Right lobe of liver (tissue), 6 donors: ENCODE measurements at places on chromosomes 1 and 21.

DNA sequence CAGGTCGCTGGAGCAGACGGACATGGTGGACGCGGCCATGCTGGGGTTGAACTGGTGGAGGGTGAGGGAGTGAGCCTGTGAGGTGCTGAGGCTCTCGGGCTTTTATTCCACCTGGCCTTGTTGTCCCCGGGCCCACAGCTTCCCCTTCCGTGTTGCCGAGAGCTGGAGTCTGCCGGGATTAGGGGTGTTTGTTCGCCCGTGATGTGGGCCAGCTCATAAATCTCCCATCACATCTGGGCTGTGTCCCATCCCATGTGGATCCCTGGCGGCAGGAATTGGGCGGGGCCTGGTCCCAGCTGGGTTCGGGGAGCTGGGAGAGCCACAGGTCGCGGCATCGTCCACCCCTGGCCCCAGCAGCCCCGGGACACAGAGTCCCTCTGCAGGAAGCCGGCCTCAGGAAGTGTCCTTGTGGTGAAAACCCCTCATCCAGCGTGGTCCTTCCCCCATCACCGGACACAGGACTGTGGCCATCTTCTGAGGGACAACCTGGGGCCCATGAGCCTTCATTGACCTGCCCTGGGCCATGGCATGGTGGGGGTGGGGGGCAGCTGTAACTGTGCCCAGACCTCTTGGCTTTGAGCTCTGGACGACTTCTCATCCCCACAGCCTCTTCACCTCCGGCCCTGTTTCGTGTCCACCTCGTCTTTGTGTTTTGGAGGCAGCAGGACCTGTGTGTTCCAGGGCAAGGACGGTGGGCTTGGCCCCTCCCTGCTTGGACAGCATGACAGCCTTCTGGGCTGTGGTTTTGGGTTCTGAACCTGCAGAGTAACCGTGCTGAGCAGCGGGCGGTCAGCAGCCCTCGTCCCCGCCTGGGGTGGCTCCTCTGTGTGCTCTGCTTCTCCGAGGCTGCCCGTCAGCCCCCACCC lies at the start of gene KRTAP10-6:
Gene KRTAP10-6 (minus strand): TSS at position 60 of the 866 bp plus-strand sequence. CDS start 21 bp downstream, at position 39.
- DNase-seq: no peak

- no peak for DNase-seq
These were observed 30.9 kb downstream of the MAPKAPK2 start for GRCh38 chr1:206715552-206716158.

- no peak for DNase-seq
These were observed 7.3 kb downstream of the KIF21B start for GRCh38 chr1:201016211-201016651.

DNA sequence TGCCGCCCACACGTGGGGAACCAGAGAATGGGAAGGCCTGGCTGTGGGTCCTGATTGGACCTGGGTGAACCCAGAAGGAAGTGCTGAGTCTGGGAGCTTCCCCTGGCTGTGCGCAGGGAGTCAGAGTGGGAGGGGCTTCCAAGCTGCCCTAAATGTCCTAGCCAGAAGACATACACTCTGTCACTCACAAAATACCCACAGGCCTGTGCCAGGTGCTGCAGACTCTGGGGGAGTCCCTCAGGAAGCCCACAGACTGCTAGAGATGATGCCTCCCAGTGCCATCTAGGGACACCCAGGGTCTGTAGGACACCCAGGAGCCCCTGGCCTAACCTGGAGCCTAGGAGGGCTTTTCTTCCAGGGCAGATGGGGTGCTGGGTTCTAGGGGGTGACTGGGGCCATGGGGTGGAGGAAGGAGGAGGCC lies 33.7 kb upstream of the LRP8 start:
- peak; percentile 49 for DNase-seq

DNA sequence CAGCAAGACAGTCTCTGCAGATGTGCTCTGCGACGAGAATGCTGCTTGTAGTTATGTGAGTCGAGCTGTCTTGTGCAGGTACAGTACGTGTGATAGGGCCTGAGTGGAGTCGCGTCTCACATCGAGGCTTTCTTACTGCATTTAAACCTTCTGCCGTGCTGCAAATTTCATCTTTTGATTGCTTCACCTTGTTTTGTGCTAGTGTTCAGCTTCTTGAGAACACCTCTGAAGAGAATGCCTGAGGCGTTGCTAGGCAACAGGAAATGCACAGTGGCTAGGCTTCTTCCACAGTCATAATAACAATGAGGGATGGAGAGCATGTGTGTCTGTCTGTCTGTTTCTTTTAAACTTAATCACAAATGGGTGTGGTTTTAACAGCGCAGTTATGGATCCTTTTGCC lies 52.9 kb downstream of the MRPS6 start:
- no peak for DNase-seq

DNA sequence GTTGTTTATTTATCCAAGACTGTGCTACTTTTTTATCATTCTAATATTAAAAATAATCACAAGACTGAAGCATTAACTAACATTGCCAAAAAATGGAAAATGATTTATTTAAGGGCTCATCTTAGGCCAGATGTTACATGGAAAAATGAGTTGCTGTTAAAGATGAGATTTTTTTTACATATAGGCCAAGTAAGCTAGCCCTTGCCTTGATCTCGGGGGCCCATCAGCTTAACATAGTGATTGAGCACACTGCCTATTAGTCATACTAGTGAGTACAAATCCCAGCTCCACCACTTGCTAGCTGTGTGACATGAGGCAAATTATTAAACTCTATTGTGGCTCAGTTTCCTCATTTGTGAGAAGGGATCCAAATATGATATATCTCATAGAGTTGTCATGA lies 275.9 kb upstream of the SNX7 start:
- DNase-seq: no peak

GRCh38 chr1:29270929-29271521 lies 34.7 kb downstream of the PTPRU start:
- DNase-seq: no peak

GRCh38 chr1:110005971-110006370 lies 21.4 kb downstream of the AHCYL1 start:
- no peak for DNase-seq

DNA sequence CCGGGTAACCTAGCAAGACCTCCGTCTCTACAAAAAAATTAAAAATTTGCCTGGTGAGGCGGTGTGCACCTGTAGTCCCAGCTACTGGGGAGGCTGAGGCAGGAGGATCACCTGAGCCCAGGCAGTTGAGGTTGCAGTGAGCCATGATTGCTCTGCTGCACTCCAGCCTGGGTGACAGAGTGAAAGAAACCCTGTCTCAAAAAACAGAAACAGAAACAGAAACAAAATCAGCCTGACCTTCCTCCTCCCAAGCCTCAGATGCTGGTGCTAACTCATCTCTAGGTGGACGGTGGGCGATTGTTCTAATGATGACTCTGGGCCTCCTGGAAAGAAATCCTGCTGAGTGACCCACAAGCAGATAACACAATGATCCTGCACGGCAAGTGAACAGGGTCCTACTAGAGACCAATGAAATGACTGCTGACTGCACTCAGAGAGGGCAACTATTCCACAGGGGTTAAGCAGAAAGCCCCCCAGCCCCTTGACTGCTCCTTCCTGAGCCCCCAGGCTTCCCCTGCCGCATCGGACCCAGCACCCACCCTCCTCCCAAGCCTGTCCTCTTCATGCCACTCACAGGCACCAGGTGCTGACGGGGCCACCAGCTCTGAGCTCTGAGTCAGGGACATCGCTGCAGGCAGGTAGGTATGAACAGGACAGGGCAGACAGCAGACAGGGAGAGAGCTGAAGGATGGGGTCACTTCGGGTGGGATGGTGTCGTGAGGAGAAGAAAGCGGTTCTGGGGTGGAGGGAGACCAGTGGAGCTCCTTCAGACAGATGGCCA lies 27.8 kb upstream of the LRRC38 start:
- no peak for DNase-seq

- DNase-seq: no peak
These were observed 38.0 kb downstream of the PLXNA2 start for GRCh38 chr1:208206092-208206698.

GRCh38 chr1:231611111-231611510 lies 15.5 kb upstream of the DISC1 start:
- DNase-seq: no peak

DNA sequence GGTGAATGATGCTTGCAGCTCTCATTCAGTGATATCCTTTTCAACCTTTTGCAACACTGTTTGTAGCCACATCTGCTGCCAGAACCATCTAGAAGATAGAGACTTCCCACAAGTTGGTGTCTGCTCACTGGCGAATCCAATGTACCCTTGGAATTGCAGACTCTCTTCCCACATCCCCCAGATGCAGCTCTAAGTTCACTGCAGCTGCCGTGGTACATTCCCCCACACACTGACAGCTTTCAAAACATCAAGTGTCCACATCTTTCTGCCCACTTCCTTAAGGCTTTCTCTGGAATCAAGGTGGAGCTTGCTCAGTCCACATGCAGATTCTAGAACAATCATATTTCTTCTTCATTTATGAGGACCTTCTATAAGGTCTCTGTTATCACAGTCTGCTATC lies 99.2 kb downstream of the PLPPR4 start:
- no peak for DNase-seq

GRCh38 chr1:237042526-237042891 lies 525 bp downstream of the RYR2 start:
- DNase-seq: no peak

DNA sequence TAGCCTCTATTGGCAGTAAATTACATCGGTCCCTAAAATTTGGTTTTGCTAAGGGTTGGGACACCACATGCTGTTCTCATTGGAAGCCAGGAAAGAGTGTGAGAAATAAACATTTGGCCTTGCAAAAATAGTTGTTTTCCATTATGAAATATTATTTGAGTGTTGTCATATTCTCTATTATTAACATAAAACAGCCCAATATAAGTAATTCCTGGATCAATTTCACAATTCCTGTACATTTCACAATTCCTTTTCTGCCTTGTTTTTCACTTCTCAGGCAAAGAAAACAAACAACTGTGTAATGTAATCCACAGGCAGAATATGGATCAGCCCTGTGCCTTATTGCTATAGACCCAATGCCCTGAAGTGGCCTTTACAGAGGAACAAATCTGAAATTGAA lies 40.5 kb downstream of the C1orf87 start:
- DNase-seq: no peak

GRCh38 chr1:151718011-151718431 lies 1.4 kb upstream of the CELF3 start:
- DNase-seq: no peak

GRCh38 chr1:90834886-90835660 lies 118.0 kb upstream of the BARHL2 start:
- no peak for DNase-seq

- DNase-seq: no peak
These were observed 106.8 kb downstream of the RAVER2 start for GRCh38 chr1:64851664-64852063.

- no peak for DNase-seq
These were observed 7.1 kb downstream of the PGLYRP3 start for GRCh38 chr1:153305682-153306081.

DNA sequence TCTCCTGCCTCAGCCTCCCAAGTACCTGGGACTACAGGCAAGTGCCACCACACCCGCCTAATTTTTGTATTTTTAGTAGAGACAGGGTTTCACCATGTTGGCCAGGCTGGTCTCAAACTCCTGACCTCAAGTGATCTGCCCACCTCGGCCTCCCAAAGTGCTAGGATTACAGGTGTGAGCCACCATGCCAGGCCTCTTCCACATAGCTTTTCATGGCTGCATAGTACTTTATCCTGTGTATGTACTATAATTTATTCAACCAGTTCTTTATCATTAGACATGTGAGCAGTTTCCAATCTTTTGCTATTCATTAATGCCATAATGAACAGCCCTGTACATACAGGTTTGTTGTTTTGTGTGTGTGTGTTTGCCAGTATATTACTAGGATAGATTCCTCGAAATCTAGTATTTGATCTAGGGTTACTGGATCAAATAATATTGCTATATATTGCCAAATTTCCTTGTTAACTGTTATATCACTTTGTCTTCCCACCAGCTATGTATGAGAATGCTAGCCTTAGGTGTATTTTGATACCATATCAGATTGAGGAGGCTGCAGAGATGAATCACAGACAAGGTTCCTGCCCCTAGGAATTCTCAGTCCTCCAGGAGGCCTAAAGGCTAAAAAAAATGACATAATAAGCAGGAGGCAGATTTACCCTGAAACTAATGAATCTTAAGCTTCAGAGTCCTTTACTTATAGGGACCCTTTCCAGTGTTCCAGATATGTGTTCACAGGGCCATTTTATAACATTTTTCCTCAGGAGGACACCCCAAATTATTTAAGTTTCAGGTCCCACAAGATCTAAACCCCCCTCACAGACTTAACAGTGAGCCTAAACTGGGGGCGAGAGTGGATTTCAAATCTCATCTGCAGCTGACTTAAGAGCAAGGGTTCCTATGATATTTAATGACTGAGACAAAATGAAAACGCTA lies 2.1 kb upstream of the PDIK1L start:
- DNase-seq: no peak

GRCh38 chr1:6466023-6466422 lies at the start of gene TNFRSF25:
Gene TNFRSF25, minus strand, starts transcription at chr1:6466173. Its CDS starts 66 bp downstream, at chr1:6466107.
- no peak for DNase-seq

DNA sequence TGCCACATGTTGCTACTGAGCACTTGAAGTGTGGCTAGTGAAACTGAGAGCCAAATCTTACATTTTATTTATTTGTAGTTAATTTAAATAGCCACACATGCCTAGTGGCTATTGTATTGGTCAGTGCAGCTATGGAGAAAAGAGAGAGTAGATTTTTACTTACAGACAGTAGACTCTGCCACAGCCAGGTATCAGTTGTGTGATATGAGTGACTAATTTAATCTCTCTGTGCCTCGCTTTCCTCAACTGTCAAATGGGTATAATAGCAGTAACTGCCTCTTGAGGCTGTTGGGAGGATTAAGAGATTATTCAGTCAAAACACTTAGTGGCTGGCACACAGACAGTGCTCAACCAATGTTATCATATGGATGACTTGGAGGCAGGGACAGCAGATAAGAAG lies 49.0 kb downstream of the UBE2T start:
- no peak for DNase-seq

DNA sequence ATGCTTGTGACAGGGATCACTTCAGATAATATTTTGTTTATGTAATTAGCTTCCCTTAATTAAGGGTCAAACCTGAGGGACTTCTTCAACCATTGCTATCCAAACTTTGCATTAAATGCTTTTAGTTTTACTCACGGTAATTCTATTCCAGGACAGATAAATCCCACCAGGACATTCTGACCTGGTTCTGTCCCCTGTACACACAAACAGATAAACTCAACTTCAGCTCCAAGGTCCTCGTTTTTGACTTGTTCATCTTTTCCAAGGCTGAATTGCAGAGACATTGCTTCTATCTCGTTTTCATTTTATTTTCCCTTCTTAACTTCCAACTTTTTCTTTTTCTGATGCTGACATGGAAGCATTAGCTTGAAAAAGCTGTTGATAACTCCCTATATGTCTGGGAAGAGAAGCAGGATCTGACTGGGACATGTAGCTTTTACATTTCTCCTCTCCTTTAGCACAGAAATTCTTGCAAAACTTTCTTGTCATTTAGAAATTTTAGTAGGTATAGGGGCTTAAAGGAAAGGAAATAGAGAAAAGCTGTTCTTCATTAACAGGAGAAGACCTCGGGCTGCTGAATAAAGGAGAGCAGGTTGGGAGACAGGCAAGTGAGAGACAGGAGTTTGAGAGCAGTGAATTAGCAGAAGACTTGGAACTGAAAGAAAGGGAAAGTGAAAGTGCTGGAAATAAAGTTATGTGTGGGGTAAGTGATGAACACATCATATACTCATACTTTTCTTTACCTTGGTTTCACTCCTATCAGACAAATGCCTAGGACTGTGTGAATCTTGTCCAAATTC lies 231.7 kb upstream of the B3GALT2 start:
- no peak for DNase-seq
